ENCODE measurements at places on chromosomes 4 and X.

DNA sequence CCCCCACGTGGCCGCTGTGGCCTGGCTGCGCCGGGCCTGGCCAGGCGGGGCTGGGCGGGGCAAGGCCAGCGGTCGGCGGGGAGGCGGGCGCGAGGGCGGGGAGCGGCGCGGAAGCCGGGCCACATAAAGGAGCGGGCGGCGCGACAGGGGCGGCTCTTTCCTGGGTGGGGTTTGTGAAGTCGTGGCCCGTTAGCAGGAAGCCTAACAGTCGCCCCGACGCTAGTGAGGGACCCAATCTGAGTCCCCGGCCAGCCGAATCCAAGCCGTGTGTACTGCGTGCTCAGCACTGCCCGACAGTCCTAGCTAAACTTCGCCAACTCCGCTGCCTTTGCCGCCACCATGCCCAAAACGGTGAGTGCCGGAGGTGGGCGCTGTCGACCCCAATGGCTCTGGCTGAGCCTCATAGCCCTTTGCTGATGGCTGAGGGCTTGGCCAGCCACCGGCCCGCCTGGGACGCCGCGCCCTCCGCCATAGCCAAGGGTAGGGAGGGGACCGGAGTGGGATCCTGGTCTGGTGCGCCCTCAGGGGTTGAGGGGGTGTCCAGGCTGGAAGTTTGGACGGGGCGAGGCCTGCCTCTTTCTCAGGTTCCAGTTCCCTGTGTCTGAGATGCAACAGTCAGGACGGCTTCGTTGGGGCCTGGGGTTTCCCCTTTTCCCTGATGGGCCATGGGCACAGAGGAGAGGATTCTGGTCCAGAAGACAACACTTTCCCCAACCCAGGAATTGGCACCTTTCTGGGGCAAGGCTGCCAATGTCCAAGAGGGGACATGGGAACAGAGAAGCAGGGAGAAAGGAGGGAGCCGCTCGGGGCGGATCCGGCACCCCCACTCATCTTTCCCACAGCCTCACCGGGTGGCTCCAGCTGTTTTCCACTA lies at the start of gene MSN:
Gene MSN (plus strand): TSS at position 152 of the 874 bp plus-strand sequence. CDS start 188 bp downstream, at position 340.
- peak; percentile 81 for DNase-seq

DNA sequence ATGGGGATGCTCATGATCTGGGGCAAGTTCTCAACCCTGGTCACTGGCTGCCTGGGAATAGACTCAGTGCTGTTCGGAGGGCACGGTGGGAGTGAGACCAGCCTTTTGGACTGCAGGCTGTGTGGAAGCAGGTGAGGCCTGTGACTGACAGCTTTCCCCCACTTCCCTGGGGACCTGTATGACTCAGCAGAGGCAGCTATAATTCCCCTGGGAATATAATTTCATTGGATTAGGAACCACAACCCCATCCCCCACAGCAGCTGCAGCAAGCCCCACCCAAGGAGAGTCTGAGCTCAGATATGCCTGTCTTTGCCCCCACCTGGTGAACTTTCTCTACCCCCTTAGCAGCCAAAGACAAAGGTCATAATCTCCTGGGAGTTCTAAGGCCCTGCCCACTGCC lies 408.6 kb downstream of the PPP3CA start:
- DNase-seq, result no peak

DNA sequence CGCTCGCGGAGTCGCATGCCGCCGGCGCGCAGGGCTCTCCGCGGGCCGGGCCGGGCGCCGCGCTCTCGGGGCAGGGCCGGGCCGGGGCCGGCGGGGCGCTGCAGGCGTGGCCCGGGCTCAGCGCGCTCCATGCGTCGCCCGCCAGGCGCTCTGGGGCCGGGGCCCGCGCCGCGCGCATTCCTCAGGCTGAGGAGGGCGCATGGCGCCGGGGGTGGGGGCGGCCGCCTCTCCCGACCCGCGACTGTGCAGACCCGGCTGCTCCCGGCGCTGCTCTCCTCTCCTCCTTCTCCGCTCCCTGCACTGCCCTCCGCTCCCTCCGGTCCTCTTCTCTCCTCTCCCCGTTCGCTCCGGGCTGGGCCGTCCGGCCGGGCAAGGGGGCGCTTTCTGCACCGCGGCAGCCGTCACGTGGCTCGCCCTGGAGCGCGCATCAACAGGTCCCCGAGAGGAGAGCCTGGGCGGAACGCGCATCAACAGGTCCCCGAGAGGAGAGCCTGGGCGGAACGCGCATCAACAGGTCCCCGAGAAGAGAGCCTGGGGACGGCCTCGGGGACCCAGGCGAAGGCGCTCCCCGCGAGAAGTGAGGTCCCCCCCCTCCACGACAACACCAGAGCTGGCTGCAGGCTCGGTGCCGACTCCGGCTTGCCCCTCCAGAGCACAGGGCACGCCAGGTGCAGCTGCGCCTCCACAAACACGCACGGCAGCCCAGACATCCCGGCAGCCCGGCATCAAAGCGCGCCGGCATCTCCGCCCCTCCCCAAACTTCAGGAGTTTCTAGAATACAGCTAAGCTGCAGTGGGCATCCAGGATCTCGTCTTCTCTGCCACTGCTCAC lies 12.9 kb downstream of the PPP2R3B start:
- no peak for DNase-seq

DNA sequence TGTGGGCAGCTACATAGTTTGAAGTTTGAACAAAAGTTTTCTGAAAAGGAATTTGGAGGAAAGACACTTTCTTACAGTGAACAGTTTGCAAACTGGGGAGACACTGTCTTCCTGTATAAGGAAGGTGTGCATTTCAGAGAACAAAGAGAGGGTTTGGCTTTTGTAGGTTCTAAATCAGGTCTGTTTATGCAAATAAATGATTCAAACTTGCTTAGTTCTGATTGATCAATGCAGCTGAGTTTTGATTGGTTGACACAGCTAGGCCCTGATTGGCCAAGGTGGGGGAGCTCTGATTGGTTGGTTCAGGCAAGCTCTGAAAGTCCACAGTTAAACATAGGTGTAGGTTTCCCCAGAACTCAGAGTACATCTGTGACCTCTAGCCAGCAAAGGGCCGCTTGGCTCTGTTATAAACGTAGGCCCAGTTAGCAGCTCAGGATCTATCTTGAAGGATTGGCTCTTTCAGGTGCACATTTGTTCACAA lies 63.0 kb upstream of the ENPP6 start:
- DNase-seq, result no peak

- DNase-seq, result peak; percentile 30
These were observed 20.5 kb downstream of the PKD2 start for GRCh38 chr4:88027611-88028608.

- no peak for DNase-seq
These were observed 78.1 kb upstream of the GPM6B start for GRCh38 chrX:13894888-13895565.

GRCh38 chr4:120704538-120704937 lies 218.0 kb downstream of the PRDM5 start:
- DNase-seq, result no peak
